Urinary bladder (tissue), 4 donors: ENCODE measurements at places on chromosomes 1 and 21. TPM values are rescaled to one million over a fixed set of nuclear protein-coding genes. Genes with fewer than 3 reads are reported as not detected.

DNA sequence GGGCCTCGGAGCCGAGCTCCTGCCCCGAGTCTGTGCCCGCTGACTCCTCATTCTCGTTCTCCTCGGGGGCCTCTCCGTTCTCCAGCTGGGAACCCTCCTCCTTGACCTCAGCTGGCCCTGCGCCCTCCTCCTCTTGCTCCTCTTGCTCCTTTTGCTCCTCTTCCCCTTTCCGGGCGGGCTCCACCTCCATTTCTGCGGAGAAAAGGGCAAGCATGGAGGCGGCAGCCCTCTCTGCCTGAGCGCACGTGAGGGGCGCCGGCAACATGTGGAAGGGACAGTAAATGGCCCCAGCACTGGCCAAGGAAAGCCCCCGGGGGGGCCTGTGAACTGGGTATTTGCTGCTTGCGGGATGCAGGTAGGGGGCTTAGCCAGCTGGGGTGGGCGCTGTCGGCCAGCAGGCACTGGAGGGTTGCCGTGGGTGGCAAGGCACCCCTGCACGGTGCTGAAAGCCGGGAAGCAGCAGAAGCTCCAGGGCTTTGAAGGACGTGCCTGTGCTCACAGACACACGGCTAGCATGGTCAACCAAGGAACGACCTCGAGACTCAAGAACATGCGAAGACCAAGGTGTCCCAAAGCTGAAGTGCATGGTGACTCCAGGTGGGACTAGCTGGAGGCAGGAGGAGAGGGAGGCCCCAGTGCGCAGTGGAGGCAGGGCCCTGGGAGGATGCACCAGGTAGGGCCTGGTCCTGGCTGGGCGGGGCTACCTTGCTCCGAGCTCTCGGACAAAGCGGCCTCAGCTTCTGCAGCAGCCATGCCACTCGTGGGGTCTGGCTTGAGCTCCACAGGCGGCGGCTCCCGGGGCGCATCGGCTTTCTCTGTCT lies 30.7 kb downstream of the ZBTB17 start:
- no peak for DNase-seq

- no peak for DNase-seq
Observed at GRCh38 chr1:174258148-174258550, 98.8 kb downstream of the RABGAP1L start.

GRCh38 chr1:200899451-200899915 lies 4.8 kb downstream of the INAVA start:
- no peak for DNase-seq

DNA sequence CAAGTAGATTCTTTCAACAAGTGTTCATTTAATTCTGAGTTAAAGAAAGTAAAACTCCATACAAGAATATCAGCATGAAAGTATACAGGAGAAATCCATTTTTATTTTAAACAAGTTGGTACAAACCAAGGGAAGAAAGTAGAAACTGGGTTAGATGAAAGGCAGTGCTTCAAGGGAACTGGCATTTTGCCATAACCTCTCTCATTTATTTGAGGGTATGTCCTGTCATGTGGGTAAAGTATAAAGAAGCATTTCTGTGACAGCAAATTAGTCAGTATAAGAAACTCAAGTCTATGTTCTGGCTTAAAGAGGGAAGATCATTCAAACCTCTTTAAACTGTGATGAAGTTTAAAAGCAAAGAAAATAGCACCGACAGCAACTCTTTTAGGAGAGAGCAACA lies 32.0 kb downstream of the OLFM3 start:
- DNase-seq = no peak

DNA sequence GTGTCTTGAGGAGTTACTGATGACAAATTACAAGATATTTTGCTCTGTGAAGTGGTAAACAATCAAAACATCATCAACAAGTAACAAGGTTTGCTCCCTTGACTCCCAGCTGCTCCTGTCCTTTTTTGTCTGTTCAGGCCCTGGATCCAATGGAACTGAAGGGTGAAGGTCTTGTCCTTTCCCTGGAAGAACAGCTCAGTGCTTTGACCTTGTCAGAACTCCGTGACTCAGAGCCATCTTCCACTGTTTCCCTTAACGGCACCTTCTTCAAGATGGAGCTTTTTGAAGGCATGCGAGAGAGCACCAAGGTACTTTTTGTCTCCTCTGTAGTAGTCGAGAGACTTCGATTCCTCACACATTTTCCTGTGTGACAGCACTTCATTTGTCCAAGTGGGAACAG lies 29.0 kb downstream of the TRIM45 start:
- DNase-seq = no peak

DNA sequence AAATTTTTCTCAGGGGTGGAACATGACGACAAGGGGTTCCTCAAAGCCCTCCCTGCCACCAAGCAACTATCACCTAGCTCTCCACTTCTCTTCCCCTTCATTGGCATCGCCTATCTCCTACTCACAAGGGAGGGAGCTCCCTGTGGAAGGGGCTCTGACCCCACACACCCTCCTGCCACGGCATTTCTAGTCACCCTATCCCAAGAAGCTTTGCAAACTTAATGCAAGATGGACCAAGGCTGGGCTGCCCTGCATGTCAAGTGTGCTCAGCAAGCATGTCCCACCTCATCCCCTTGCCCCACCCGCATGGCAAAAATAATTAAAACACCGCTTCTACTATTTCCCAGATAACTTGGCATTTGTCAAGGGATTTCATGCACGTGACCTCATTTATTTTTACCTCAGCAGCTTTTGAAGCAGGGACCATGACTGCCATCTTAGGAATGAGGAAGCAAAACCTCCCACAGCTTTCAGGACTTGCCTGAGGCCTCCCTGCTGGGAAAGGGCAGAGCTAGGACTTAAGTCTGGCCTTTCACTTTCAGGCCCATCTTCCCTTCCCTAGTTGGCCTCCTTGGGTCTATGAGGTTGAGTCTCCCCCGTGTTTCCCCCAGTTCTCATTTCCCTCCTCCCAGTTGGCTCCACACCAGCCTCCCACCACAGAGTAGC lies 161.3 kb downstream of the TSEN15 start:
- DNase-seq = no peak

Gene ADORA1
- 1.4 TPM for total RNA-seq

Gene SLC25A24
- total RNA-seq = 71.3 TPM

Gene OR2L3
- not detected for total RNA-seq

Gene NHLH1
- not detected for total RNA-seq
